IMR-90 (cell line): ENCODE measurements at places on chromosomes 6 and 20. TPM values are rescaled to one million over a fixed set of nuclear protein-coding genes. Genes with fewer than 3 reads are reported as not detected.

DNA sequence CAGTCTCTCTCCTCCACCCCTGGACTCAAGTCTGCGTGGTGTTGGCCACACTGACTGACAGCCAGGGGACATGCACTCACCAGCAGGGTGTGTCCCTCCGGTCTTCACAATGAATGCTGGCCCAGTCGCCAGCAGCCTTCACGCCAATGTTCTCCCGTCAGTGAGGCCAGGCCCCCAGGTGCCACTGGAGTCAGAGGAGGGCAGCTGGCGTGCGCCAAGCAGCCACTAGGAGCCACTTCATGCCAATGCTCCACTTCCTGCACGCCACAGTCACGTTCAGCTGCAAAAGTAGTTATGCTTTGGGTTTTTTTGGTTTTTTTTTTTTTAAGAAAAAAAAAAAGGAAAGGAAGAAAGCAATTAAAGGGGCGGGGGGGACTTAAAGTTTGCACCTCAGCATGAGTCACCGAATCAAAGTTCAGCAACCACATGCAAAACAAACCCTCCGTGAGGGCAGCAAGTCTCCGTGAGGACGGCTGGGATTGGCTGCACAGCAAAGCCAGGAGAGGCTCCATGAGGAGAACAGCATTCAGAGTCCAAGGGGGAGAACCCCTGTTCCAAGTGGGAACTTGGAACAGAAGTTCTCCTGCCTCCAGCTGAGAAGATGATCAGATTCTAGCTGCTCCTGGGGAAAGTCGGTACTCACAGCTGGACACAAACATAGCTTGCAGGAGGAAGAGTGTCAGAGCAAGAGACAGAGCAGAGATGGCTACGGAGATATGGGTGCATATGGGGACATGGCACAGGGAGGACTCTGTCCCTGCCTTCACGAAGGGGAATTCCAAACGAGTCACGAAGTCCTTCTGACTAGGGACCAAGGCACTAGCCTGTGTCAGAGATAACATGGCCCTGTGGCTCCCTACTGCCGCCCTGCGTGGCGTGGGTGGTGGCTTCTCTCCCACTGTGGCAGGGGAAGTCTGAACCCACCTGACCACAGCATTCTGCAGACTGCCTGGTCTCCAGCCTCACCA, at the start of gene ZC3H12D:
TSS of gene ZC3H12D (minus strand) at position 282 of the 968 bp plus-strand sequence. CDS start 10,471 bp downstream, outside the sequence.
- H3K27ac ChIP-seq, result no peak within 1 kb of the TSS
- H3K4me1 ChIP-seq, result peaks cover 5% of the 10 kb centered on the region; the same call in 1 of the 2 replicates
- no peaks in the 10 kb centered on the region; the same call in 1 of the 2 replicates for H3K27me3 ChIP-seq
- H3K4me3 ChIP-seq, result no peak within 1 kb of the TSS
- peak; percentile 33 for DNase-seq

- no peak for DNase-seq
- H3K27ac ChIP-seq, result no peak overlapping the region
- no peaks in the 10 kb centered on the region for H3K4me1 ChIP-seq
Measured at GRCh38 chr6:68239034-68239433, 396.0 kb upstream of the ADGRB3 start.

- H3K4me3 ChIP-seq, result no peak overlapping the region
- peaks cover 3% of the 10 kb centered on the region for H3K4me1 ChIP-seq
- DNase-seq, result peak; percentile 33
- no peak overlapping the region for H3K27ac ChIP-seq
Measured at GRCh38 chr20:34815636-34816035, 9.8 kb downstream of the NCOA6 start.

ADTRP gene
- total RNA-seq, result 0.72 and 0.83 TPM in 2 replicates

C20orf204 gene
- total RNA-seq, result 0.18 and 0.28 TPM in 2 replicates

GRCh38 chr6:162702446-162702845, 25.1 kb downstream of the PRKN start:
- H3K27me3 ChIP-seq, result no peaks in the 10 kb centered on the region
- H3K4me3 ChIP-seq, result no peak overlapping the region
- H3K4me1 ChIP-seq, result no peaks in the 10 kb centered on the region
- no peak for DNase-seq
- no peaks in the 10 kb centered on the region for H3K36me3 ChIP-seq

GRCh38 chr20:58518896-58519593, 3.8 kb upstream of the APCDD1L start:
- peaks cover 16% of the 10 kb centered on the region for H3K4me1 ChIP-seq
- no peak for DNase-seq
- peaks cover 4% of the 10 kb centered on the region; the same call in 1 of the 2 replicates for H3K27me3 ChIP-seq
- H3K27ac ChIP-seq, result no peak overlapping the region
- H3K36me3 ChIP-seq, result no peaks in the 10 kb centered on the region
- no peak overlapping the region for H3K4me3 ChIP-seq

- H3K27me3 ChIP-seq, result peaks cover 4% of the 10 kb centered on the region
Measured at GRCh38 chr6:163738304-163738703, 323.8 kb downstream of the QKI start.

PRDM1 gene
- total RNA-seq, result 2.3 and 6.9 TPM in 2 replicates

GRCh38 chr6:160831739-160832138, 129.7 kb downstream of the PLG start:
- H3K27ac ChIP-seq, result no peak overlapping the region
- no peaks in the 10 kb centered on the region for H3K27me3 ChIP-seq
- H3K36me3 ChIP-seq, result no peaks in the 10 kb centered on the region
- H3K4me3 ChIP-seq, result no peak overlapping the region
- H3K4me1 ChIP-seq, result no peaks in the 10 kb centered on the region

DNA sequence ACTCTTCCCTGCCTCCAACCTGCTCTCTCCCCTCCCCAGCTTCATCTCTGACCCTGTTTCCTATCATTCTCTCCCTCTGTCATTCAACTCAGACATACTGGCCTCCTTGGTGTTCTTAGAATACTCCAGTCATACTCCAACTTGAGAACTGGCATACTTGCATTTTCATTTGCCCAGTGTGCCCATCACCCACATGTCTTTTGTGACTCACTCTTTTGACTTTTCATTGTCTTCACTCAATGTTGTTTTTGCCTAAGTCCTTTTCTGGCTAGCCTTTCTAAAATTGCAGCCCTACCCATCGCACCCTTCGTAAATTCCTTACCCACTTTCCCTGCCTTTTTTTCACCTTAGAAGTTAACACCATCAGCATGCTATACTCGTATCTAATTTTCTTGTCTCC, 77.0 kb upstream of the CD2AP start:
- H3K4me3 ChIP-seq, result no peak overlapping the region
- no peaks in the 10 kb centered on the region for H3K4me1 ChIP-seq
- H3K36me3 ChIP-seq, result no peaks in the 10 kb centered on the region
- no peaks in the 10 kb centered on the region for H3K27me3 ChIP-seq
- DNase-seq, result no peak
- H3K27ac ChIP-seq, result no peak overlapping the region

- H3K27ac ChIP-seq, result no peak overlapping the region
- H3K36me3 ChIP-seq, result no peaks in the 10 kb centered on the region
- no peak overlapping the region for H3K4me3 ChIP-seq
- no peaks in the 10 kb centered on the region for H3K4me1 ChIP-seq
- DNase-seq, result no peak
- H3K27me3 ChIP-seq, result no peaks in the 10 kb centered on the region
Measured at GRCh38 chr20:40899344-40899743, 129.3 kb upstream of the TOP1 start.

DNA sequence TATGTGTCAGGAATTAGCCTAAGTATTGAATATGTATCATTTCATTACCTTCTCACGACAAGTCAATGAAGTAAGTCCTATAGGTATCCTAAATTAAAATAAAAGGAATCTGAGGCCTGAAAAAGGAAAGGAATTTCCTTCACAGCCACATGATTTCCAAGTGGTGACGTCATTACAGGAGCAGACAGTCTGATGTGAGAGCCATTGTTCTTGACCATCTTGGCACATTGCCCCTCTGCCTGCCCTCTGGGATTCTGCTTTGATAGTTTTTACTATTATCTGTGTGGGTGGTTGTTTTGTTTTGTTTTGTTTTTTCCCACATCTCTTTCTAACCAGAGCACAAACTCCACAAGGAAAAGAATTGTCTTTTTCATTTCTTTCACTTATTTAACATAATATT, 219.8 kb upstream of the UFL1 start:
- H3K27me3 ChIP-seq, result no peaks in the 10 kb centered on the region
- no peaks in the 10 kb centered on the region for H3K4me1 ChIP-seq
- H3K36me3 ChIP-seq, result no peaks in the 10 kb centered on the region
- no peak overlapping the region for H3K27ac ChIP-seq
- no peak overlapping the region for H3K4me3 ChIP-seq
- no peak for DNase-seq

ANGPT4 gene
- total RNA-seq, result not detected in 2 replicates

TMC2 gene
- total RNA-seq, result not detected in 2 replicates

DNA sequence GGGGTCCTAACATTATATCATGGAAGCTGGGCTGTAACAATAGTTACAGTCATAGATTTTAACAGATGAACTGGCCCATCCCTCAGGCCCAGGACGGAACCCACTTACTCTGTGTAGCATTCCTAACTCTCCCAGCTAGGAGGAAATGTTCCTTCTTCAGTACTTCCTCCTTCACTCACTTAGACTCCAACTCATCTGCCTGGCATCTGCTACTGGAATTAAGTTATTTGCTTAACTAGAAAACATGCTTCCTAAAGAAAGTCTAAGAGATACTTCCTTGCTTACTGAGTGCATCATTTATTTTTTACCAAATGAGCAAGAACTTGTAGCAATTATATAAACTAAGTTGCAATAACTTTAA, 20.5 kb downstream of the GCLC start:
- H3K4me1 ChIP-seq, result peaks cover 15% of the 10 kb centered on the region
- no peak overlapping the region for H3K4me3 ChIP-seq
- peaks cover 7% of the 10 kb centered on the region for H3K36me3 ChIP-seq
- H3K27me3 ChIP-seq, result no peaks in the 10 kb centered on the region

MARCKS gene
- total RNA-seq, result 40.7 and 111 TPM in 2 replicates

DNA sequence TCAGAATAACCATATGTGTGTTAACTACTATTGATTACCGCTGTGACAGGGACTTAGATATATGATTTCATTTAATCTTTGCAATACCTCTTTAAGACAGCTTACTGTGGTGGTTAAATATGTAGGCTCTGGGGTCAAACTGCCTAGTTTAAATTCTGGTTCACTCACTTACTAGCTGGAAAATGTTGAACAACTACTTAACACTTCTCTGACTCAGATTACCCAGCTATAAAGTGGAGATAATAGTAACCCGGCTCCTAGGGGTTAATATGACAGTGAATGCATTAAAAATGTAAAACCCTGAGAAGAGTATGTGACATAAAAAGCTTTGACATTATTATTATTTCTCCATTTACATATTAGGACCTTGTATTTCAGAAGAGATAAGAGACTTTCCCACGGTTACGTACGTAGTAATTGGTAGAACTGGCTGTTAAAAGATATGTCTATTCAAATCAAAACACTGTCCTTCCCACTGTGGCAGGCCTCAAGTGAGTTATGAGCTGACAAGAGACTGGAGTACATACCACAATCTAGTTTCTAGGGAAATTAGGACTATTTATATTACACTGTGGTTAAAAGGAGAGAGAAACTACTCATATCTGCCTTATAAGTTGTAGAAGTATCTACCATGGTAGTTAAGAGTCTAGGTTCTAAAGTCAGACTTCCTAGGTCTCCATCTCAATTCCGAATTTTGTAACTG, 4.4 kb upstream of the PLCB1 start:
- no peak overlapping the region for H3K4me3 ChIP-seq
- H3K36me3 ChIP-seq, result no peaks in the 10 kb centered on the region
- H3K27me3 ChIP-seq, result no peaks in the 10 kb centered on the region
- peaks cover 7% of the 10 kb centered on the region for H3K4me1 ChIP-seq

DNA sequence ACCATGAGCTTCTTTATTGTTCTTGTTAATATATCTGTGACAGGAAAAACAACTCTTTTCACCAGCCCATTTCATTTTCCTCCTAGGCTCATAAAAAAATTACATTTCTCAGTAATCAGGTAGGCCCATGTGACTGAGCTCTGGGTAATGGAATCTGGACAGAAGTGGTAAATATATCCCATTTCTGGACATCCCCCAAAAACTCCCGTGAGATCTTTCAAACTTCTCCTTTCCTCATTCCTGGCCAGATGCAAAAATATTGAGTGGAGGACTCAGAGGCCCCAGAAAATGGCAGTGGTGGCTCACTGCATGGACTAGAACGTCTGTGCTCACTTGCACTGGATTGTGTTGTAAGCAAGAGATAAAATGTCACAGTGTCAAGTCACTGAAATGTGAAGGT, 3.8 kb upstream of the CHD6 start:
- peaks cover under 1% of the 10 kb centered on the region; the same call in 1 of the 2 replicates for H3K4me1 ChIP-seq
- H3K4me3 ChIP-seq, result no peak overlapping the region
- no peak for DNase-seq
- H3K27me3 ChIP-seq, result peaks cover 12% of the 10 kb centered on the region

EYA4 gene
- 11.1 and 11.9 TPM in 2 replicates for total RNA-seq

FAM209A gene
- total RNA-seq, result 0.18 TPM in 1 of 2 replicates, not detected in the other

DDX43 gene
- under 0.01 TPM in 1 of 2 replicates, not detected in the other for total RNA-seq

- no peak for DNase-seq
- no peak overlapping the region for H3K27ac ChIP-seq
- H3K36me3 ChIP-seq, result no peaks in the 10 kb centered on the region
- H3K4me3 ChIP-seq, result no peak overlapping the region
Measured at GRCh38 chr6:150323205-150323604, 45.6 kb upstream of the IYD start.

DNA sequence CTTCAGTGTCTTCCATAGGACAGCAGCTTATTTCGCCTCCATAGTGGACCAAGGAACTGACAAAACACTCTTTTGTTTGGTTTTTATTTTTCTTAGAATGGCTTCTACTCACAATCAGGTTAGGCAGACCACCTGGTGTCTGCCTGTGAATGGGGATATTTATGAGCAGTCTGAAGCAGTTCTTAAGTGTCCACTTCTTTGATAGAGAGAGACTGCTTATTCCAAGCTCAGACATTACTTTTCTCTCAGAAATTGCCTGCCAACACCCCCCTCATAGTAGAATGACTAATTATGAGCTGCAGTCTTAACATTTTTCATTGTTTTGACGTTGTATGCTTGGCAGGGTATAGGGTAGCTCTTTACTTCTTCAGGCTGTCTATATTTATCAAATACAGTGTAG, 174.7 kb downstream of the ZFAND3 start:
- H3K36me3 ChIP-seq, result no peaks in the 10 kb centered on the region

SYNJ2 gene
- 43.3 and 45.2 TPM in 2 replicates for total RNA-seq

GRCh38 chr6:95128439-95128838, 448.9 kb upstream of the MANEA start:
- H3K36me3 ChIP-seq, result no peaks in the 10 kb centered on the region
- DNase-seq, result no peak

OOEP gene
- total RNA-seq, result not detected in 2 replicates

- no peaks in the 10 kb centered on the region for H3K36me3 ChIP-seq
- no peak for DNase-seq
- no peak overlapping the region for H3K4me3 ChIP-seq
- peaks cover 7% of the 10 kb centered on the region for H3K4me1 ChIP-seq
Measured at GRCh38 chr20:4052554-4052953, 37.2 kb upstream of the RNF24 start.

SALL4 gene
- not detected in 2 replicates for total RNA-seq

GRCh38 chr6:85580878-85581267, 12.8 kb downstream of the SNX14 start:
- H3K4me3 ChIP-seq, result no peak overlapping the region
- H3K4me1 ChIP-seq, result peaks cover 16% of the 10 kb centered on the region
- no peaks in the 10 kb centered on the region for H3K27me3 ChIP-seq
- no peaks in the 10 kb centered on the region for H3K36me3 ChIP-seq
- no peak overlapping the region for H3K27ac ChIP-seq

DNA sequence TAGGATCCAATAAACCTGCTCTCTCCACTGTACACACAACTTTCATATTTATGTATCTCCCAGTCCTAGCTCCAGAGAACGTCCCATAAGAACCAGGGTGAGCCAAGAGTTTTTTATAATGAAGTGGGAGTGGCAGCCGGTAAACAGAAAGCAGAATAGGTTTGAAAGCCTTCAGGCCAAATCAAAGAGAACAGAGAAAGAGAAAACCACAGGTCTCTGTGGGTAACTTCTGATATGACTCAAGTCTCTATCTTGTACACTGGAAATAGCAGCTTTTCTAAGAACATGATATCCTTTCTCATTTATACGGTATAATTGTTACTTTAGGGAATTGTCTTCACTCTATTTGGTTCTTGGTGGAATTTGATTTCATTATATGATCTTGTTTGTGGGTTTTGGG, 273.6 kb downstream of the PACRG start:
- H3K27me3 ChIP-seq, result no peaks in the 10 kb centered on the region
- no peaks in the 10 kb centered on the region for H3K36me3 ChIP-seq
- H3K27ac ChIP-seq, result no peak overlapping the region
